Endothelial cell of umbilical vein (primary cell): ENCODE measurements at places on chromosomes 3 and 15. TPM values are rescaled to one million over a fixed set of nuclear protein-coding genes. Genes with fewer than 3 reads are reported as not detected.

The GRIP2 gene
- not detected in 2 replicates for polyA plus RNA-seq

The TERC gene
- polyA plus RNA-seq, result 2.6 TPM in 2 replicates

The TRH gene
- polyA plus RNA-seq, result not detected in 2 replicates

The CFAP44 gene
- polyA plus RNA-seq, result 1.3 and 1.5 TPM in 2 replicates

The CPNE9 gene
- not detected in 2 replicates for polyA plus RNA-seq

The ITIH4 gene
- 0.17 and 0.46 TPM in 2 replicates for polyA plus RNA-seq

DNA sequence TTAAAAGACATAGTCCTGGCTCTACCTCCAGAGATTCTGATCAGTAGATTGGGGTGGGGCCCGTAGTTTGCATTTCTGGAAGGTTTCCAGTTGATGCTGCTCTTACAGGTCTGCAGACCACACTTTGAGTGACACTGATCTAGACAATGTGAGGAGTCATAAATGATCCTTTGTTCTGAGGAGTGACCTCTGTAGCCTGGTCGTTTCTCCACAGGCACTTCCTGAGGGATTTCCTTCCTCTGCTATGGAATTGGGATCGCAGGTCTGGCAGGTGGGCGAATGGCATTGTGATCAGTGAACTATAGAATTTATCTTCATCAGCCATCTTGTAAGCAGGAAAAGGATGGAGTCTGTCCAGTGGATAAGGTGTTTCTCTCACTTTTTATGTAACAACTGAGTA lies 5.5 kb downstream of the GFM1 start:
- peak; percentile 93 for DNase-seq

DNA sequence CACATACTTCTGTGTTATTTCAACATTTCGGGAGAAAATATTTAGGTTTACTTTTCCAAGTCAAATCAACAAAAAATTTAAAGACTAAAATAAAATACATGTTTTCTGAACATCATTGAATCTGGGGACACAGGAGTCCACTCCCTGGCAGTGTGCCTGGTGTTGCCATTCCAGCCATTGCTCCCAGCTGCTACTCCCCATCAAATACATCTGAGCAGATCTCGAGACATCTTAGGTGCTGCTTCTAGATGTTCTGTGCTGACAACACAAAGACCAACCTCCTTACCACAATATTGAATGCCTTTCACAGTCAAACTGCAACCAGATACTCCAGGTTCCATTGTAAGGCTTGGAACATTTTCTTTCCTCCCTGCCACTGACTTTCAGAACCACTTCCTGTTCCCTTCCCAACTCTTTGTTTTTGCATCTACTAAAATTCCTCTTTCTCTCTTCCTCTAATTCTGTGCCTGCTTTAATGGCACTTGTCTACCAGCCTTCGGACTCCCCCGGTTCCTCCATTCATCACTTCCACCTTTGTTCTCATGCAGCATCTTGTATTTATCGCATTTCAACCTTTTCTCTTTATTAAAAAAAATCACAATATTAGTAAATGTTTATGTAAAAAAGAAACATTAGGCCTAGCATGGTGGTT lies 81.1 kb upstream of the SLC4A7 start:
- no peak for DNase-seq

GRCh38 chr15:99365242-99365641 lies 114.0 kb downstream of the LRRC28 start:
- peak; percentile 12 for DNase-seq

DNA sequence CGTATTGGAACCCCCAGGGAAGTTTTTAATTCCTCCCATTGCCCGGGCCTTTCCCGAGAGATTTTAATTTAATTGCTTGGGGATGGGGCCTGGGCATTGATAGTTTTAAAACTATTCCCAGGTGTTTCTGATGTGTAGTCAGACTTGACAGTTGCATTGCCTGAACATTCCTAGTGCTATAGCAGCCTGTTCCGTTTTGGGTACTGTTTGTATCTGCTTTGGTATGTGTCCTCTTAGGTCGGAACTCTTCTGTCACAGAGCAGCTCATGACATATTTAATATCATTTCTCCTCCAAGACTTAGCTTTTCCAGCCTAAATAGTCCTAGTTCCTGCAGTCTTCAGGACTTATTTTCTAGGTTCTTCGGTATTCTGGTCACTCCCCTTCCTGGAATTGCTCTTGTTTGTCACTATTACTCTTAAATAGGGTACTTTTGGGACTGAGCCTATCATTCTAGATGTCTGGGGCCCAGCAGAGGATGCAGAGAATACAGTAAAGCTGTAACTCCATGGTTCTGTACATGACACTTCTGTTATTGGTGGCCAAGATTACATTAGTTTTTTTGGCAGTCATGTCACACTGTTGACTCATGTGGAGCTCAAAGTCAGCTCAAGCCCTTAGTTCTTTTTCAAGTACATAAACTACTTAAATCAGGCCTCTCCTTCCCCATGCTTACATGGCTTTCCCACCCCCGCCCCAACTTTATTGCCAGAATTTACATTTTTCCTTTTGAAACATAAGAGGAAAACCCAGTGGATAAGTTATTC lies 81.5 kb downstream of the BBX start:
- no peak for DNase-seq

DNA sequence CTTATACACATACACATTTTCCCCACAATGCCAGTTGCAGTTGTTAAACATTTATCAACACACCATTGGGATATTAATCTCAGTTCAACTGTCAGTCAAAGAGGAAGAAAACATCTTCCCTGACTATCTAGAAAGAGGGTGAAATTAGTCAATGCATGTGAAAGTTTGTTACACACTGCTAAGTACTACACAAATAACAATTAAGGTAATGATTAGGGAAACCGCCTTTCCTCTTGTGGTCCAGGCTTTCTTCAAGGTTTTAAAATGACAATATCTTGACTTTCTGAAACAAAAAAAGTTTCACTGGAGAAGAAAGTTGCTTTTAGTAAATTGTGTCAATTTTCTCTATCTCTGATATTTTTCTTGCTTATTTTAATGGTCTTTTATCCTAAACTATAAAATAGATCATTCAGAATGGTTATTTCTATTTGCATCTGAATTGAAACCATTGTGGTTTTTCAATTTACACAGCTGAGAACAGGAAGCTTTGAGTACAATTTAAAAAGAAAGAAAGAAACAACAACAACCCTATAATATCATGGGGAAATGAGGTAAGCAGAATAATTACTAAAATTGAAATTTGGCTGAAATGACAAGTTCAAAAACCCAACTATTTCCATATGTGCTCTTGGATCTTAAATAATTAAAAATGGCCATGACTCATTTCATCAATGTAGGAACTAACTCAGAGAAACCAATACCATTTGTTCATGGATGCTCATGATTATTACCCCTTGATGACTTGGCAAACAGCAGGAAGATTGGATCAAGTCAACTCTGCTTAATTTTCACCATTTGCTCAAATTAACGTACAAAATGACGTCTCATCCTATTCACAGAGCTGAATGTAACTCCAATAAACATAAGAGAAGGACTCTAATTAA lies 31.7 kb downstream of the GPR149 start:
- DNase-seq, result no peak

DNA sequence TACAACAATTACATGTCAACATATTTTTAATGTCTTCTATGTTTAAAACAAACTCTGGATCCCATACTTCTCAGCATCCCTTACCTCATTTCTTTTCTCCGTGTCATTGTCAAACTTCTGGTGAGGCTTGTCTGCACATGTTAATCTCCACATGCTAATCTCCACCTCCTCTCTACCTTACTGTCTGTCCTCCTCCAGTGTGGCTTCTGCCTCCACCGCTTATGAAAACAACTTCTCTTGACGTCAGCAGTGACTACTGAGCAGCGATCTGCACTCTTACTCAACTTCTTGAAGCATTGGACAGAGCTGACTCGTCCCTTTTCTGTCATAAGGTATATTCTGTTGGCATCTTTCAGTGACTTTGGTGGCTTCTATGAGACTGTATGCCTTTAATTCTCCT lies 338.2 kb upstream of the THRB start:
- no peak for DNase-seq

DNA sequence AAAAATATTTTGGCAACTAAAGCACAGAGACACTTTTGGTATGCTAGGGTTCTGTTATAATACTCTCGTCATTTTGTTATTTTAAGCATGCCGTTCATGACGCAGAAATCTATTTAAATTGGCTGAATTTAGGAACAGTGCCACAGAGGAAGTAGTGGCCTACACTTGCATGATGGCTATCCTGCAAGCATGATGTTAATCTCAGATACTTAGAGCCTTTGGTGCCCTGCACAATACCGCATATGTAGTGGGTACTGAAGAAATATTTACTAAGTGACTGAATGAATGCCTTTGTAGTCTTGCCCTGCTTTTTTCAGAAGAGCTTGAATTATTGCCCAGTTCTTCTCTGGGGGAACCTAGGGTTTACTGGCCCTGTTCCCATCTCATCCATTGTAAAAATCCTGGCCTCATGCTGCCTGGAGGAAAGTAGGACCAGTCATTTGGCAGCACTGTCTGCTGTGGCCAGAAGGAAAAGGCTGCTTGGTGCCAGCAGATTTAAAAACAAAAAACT lies 79.0 kb downstream of the SERPINI1 start:
- DNase-seq, result no peak

DNA sequence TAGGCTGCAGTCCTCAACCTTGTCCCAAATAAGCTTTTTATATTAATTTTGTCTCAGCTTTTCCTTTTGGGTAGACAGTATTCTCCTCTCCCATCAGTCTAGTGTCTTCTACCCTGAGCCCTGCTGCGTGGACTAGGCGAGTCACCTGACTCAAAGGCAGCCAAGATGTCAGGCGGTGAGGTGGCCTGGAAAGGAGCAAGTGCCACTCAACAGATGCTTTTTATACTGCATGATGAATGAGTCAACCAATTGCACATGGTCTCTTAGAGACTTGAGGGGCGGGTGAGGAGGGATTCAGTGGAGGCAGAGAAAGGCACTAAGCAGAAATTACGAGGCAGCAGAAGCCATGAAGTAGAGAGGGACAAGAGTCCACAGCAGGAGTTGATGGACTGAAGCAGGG lies 95.9 kb downstream of the FRMD4B start:
- peak; percentile 46 for DNase-seq

DNA sequence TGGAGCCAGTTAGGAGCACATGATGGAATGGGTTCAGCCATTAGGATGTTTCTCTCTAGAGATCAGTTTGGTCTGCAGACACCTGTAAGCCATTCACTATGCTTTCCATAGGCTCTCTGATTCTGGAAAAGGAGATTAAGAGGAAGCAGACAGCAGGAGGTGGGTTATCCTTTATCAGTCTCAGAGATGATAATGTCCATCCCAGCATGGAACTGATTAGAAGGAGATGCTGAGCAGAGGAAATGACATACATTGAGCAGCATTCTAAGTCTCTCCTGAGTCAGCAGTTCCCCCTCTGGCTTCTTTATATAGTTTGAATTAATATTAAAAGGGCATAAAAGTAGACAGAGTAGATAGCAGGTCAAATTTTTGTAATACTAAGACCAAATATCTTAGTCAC lies 591.1 kb downstream of the GBE1 start:
- DNase-seq, result no peak
